ENCODE measurements at places on chromosomes 11 and 22. TPM values are rescaled to one million over a fixed set of nuclear protein-coding genes. Genes with fewer than 3 reads are reported as not detected.

The USP2 gene
- 1.1 TPM for total RNA-seq

The OR51E2 gene
- total RNA-seq: 0.63 TPM

The TMEM126B gene
- total RNA-seq: 68.9 TPM

The OR8B3 gene
- total RNA-seq: not detected

The ACTN3 gene
- total RNA-seq: not detected

The POU2AF3 gene
- total RNA-seq: 2.5 TPM

The MOGAT2 gene
- 2.2 TPM for total RNA-seq

The P2RX6 gene
- 0.74 TPM for total RNA-seq

The GLYATL1 gene
- 0.79 TPM for total RNA-seq

The IL10RA gene
- 8.7 TPM for total RNA-seq
